Activated B cell treated with CpG ODN at 0.5 μM for 24 hours (primary cell): ENCODE measurements at places on chromosomes 3 and 15. TPM values are rescaled to one million over a fixed set of nuclear protein-coding genes. Genes with fewer than 3 reads are reported as not detected.

The P2RY1 gene
- 0.20 TPM in 2 replicates for total RNA-seq

The SLC22A14 gene
- 0.16 TPM in 1 of 2 replicates, not detected in the other for total RNA-seq

The CISH gene
- total RNA-seq, result 2.9 and 3.2 TPM in 2 replicates

The CHRM5 gene
- not detected in 2 replicates for total RNA-seq

The DLEC1 gene
- 0.10 and 0.11 TPM in 2 replicates for total RNA-seq

The TRPM1 gene
- total RNA-seq, result 0.05 TPM in 1 of 2 replicates, not detected in the other

The PIK3R4 gene
- total RNA-seq, result 22.1 and 32.4 TPM in 2 replicates
